NCI-H2171 (cell line): ENCODE measurements at places on chromosomes 3 and 15.

- DNase-seq, result no peak
Measured at GRCh38 chr3:126540342-126540849, 16.4 kb downstream of the CHST13 start.

GRCh38 chr3:17553080-17553479 is 189.4 kb downstream of the TBC1D5 start:
- DNase-seq, result no peak

DNA sequence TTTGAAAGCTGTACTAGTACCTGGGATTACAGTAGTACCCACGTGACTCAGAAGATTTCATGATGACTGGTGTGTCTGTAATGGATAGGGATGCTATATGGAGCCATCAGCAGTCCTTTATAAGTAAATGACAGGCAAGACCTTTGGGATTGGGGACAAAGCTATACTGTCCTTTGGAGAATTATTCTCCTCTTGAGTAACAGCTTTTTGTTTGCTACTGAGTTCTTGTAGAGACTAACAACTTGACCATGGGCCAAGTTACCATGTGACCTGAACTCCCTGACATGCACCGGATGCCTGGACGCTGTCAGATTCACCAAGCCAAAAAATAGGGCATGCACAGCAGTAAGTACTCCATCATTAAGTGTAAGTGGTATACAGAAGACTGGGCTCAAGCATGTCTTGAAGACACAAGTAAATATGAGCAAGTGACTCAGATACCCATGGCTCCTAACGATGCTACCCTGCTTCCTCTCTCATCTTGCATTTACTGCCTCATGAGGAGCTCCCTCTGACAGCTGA is 12.9 kb downstream of the SEC11A start:
- no peak for DNase-seq

DNA sequence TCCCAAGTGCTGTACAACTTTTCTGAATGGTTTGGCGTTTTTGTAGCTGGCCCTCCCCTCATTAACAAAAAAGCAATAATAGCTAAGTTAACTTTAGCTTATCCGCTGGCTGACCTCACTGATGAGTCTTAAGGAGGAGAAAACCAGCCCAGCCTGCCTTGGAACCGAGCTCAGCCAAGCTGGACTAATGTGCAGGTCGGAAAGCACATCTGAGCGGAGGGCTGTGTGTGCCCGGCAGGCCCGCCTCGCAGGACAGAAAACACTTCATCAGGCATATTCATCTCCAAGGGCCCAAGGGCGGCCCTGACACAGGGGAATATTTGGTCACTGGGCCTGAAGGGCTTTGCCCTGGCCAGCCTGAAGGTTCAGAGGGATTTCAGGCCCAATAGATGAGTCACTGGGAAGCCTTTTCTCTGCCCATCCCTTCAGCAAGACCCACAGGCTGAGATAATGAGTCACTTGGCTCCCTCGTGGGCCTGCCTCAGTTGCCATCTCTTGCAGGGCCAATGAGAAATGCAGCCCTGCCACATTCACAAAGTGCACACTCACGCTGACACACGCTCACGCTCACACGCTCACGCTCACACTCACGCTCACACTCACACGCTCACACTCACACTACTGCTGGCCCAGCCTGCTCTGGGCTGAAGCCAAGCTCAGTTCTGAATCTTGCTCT is 75.1 kb downstream of the SLC12A8 start:
- DNase-seq, result no peak

DNA sequence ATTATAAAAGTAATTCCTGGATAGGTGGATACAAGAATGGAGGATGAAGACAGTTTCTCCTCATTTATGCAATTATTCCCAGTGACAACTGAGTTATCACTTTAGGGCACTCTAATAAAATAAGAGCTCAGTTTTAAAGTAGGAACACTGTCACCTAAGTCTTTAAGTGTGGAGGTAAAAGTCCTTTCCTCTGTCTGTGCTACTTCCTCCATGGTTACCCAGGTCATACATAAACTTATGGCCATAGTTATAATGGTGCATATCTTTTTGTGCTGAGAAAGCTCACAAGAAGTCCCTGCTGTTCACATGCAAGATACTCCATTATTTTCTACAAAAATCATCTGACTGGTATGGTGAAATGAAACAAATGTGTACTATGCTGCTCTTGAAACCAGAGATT is 1093.6 kb downstream of the IGSF11 start:
- no peak for DNase-seq

- DNase-seq, result no peak
Measured at GRCh38 chr3:184814214-184814613, 2.2 kb downstream of the VPS8 start.

- no peak for DNase-seq
Measured at GRCh38 chr3:56361731-56362130, 106.5 kb downstream of the ERC2 start.

- no peak for DNase-seq
Measured at GRCh38 chr3:156606729-156607128, 51.8 kb upstream of the SSR3 start.

DNA sequence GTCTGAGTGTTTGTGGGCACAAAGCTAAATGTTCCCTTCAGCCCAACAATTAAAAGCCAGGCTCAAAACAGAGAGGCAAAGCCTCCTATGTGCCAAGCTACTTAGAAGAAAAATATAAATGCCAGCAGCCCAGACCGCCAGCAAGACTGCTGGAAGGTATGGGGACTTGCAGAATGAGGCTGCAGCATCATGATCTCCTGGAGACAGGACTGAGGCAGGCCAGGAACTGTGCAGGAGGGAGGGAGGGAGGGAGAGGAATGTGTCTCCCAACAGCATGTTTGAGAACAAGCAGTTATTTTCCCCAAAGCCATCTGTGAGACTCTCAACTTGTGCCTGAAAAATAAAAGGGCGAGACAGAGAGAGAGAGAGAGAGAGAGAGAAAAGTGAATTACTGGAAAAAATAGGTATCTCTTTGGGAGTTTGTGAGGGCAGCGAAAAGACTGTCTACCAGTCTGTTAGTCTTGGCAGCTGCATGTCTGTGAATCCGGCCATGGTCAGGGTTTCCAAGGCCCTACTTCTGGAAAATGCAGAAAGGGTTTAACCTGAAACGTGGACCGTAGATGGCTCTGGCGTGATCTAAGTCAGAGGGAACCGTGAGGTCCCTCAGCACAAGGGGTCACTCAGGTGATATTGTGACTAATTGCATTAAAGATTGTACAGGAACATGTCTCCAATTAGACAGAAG is 139.7 kb upstream of the COL8A1 start:
- DNase-seq, result no peak

DNA sequence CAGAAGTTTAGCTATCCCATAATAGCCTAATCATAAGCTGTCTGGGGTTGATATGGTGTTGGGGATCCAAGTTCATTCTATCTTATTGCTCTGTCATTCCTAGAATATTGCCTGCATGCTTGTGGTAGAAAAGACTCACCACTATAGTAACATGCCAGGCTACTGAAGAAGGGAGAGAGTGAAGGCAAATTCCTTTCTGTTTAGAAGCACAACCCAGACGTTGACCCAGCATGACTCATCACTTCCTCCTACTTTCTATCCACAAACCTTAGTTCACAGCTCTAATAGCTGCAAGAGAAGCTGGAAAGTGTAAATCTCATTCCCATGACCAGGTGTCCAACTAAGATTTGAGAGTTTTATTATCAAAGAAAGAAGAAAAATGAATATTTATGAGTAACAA is 57.8 kb upstream of the NMD3 start:
- no peak for DNase-seq

GRCh38 chr3:86968244-86968932 is 22.6 kb downstream of the VGLL3 start:
- DNase-seq, result no peak

DNA sequence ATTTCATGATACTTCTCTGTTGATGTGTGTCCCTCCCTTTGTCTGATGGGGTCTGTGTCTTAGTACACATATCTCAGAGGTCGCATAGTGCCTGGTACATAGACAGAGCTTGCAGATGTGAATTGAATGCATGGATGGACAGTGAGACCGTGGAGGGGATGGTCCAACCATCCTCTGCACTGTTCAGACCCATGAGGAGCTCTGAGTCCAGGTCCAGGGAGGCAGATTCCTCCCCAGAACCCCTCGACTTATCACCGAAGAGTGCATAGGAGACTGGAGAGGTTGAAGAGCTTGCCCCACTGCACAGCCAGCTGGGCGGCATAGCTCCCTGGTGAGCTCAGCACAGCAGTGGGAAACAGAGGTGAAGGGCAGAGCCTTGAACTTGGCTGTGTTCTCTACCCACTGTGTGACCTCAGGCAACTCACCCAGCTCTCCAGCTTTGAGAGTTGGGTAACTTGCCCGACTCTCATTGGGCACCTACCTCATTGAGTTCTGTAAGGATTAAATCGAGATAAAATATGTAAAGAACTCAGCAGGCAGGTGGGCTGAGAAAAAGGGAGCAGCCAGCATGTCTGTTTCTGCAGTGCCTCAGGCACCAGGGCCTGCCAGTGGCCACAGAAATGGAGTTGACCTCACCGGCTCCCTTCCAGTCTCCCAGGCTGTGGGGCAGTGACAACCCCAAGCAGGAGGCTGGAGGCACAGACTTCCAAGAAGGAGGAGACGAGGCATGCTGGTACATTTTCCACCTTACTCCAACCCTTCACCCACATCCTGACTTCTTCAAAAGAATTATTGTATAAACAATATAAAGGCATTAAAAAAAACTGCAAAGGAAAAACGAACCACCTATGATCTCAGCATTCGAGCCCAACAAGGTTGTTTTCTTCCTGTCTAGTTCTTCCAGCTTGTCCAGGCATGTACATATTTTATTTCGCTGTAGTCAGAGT is 54.1 kb upstream of the TFRC start:
- no peak for DNase-seq

DNA sequence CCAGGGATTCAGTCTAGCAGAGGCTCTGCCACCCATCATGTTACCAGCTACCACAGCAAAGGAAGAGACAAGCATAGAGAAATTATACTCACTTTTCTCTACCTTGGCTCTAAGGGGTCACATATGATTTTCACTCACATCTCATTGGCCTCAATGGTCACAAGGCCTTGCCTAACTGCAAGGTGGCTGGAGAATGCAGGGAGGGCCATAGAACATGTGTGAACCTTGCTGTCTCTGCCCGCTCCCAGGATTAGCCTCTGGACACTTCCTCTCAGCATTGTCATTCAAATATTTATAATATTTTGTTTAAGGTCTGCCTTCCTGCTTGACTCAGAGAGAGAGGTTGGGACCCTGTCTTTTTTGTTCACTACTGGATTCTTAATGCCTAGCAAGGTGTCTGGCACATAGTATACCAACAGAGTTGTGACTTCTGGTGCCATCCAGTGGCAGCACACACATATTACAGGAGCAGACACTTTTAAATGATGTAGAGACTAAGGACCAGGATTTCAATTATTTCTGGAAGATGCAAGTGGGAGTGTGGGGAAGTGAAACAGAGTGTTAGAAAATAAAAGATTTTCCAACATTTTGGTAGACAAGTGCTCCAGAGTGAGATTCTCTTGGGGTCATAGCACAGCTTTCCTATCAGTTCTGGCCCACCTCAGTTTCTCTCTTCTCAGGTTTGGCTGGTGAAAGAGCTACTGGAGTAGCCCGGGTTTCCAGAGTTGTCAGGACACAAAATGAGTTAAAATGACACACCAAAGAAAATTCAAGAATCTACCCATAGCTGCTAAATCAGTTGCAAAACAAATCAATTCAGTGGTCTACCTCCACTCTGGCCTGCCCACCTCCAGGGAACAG is 119.0 kb upstream of the RASGRP1 start:
- peak; percentile 38 for DNase-seq

DNA sequence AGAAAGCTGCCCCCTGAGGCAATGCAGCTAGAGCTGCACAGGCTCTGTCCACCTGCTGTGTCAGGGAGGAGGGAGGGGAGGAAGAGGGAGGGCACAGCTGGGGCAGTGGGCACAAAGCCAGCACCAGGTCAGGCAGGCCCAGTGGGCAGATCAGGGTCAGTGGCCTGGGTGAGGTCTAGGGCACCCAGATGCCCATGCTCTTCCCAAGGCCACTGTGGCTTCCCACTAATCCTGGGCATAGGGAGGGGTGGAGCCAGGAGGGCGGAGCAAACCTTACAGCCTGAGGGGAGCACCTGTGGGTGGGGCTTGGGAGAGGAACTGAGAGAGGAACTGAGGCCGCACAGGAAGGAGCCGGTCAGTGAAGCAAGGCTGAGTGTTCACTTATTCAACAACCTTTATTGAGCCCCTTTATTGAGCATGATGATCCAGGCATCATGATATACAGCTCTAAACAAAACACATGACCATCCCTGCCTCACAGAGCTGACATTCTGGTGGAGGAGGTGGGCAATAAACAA is 55.0 kb downstream of the RHCG start:
- no peak for DNase-seq

DNA sequence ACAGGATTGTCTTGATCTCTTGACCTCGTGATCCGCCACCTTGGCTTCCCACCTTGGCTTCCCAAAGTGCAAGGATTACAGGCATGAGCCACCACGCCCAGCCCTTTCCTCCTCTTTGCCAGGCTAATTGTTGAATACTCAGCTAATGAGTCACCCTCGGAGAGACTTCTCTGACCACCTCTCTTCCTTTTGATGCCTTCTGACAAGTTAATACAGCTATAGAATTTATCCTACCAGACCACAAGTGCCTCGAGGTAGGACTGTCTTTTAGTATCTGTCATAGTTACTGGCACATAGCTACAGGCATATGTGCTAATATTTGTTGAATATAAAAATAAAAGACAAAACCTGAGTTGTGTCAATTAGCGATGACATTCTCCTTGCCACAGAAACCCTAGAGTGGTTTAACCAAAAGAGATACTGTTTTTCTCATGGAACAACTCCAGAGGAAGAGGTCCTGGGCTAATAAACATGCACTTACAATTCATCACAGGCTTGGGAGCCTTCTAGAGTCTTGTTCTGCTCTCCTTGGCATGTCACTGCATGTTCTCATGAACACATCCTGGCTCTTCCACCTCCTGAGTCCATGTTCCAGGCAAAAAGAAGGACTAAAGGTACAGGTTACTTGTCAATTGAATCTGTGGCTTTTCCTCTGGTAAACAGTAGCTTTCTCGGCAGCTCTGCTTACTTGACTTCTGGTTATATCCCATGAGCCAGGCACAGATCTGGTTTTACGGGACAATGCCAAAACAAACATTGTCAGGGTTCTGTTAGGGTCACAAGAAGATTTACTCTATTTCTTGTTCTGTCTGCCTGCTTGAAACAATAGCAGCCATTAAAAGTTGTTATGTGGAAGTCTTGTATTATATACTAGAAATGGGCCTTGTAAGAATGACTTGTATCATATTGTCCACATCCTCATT is 332.3 kb downstream of the THSD4 start:
- DNase-seq, result no peak

DNA sequence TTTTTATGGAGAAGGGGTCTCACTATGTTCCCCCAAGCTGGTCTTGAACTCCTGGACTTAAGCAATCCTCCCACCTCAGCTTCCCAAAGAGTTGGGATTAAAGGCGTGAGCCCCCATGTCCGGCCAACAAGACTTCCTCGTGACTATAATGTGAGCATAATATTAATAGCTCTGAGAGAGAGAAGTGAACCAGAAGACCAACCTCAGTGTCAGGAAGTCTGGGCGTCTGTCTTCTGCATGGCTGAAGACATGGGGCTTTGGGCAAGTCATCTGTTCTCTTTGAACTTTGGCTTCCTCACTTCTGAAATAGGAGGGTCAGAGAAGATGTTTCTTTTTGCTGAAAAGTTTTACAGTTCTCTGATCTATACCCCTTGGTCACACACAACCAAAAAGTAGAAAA is 92.1 kb downstream of the SLC49A4 start:
- no peak for DNase-seq
